ENCODE measurements at places on chromosomes 1 and 21. TPM values are rescaled to one million over a fixed set of nuclear protein-coding genes. Genes with fewer than 3 reads are reported as not detected.

DNA sequence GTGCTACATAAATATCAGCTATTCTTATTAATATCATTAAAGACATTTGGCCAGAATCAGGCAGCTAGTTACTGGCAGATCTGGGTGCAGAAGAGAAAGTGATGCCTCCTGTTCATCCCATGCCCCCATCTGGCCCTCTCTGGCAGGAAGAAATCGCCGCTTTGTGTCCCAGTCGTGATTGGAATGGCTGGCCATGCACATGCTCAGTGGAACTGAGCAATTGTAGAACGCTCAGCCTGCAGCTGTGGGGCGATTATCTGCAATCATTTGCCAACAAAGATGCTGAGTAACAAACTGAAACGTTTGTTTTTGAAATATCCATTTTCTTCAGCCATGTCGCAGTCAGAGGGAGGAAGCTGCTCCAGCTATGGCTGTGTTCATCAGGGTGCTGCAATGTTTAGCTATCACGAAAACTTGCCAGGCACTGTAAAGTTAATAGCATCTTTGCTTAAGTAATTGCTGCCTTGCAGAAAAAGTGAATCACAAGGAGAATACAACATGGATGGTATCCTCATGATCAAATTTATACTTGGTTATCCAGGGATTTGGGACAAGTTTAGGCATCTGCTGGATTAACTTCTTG is 36.5 kb downstream of the NGF start:
- no peak overlapping the region for H3K4me3 ChIP-seq
- no peaks in the 10 kb centered on the region for H3K27me3 ChIP-seq
- no peak overlapping the region for H3K27ac ChIP-seq
- DNase-seq = no peak

- no peak overlapping the region for H3K4me3 ChIP-seq
- no peaks in the 10 kb centered on the region for H3K36me3 ChIP-seq
- H3K27ac ChIP-seq = no peak overlapping the region
- peaks cover 26% of the 10 kb centered on the region for H3K27me3 ChIP-seq
Measured at GRCh38 chr21:42097860-42098454, 26.8 kb downstream of the UMODL1 start.

DNA sequence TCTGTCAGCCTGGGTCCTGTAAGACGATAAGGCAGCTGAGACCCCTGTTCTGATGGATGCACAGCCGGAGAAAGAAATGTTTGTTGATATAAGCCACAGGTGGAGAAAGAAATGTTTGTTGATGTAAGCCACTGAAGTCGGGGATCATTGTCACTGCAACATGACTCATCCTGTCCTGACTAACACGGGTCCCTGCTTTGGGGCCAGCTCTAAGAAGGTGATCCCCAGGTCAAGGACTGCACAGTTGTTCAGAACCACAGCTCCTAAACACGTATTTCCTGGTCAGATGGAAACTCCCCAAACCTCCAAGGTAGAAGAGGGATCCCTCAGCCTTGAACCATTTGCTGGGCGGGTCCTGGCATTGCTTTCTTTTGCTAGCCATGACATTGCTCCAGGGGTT is 86.4 kb upstream of the IGSF21 start:
- no peaks in the 10 kb centered on the region for H3K27me3 ChIP-seq
- H3K4me1 ChIP-seq = no peaks in the 10 kb centered on the region
- no peak for DNase-seq
- no peaks in the 10 kb centered on the region for H3K36me3 ChIP-seq

- no peaks in the 10 kb centered on the region for H3K27me3 ChIP-seq
- H3K4me1 ChIP-seq = no peaks in the 10 kb centered on the region
- no peak overlapping the region for H3K27ac ChIP-seq
- H3K4me3 ChIP-seq = no peak overlapping the region
Measured at GRCh38 chr1:84773195-84773594, 82.9 kb upstream of the SSX2IP start.

Gene TRIM33
- total RNA-seq = 42.2 TPM

GRCh38 chr21:17466166-17466565 is 46.7 kb upstream of the CXADR start:
- H3K4me3 ChIP-seq = no peak overlapping the region
- H3K4me1 ChIP-seq = peaks cover 78% of the 10 kb centered on the region
- DNase-seq = peak; percentile 51
- peak overlapping the region; percentile 52 for H3K27ac ChIP-seq
- H3K27me3 ChIP-seq = no peaks in the 10 kb centered on the region
- H3K36me3 ChIP-seq = no peaks in the 10 kb centered on the region

GRCh38 chr1:30284226-30284625 is 439.2 kb downstream of the MATN1 start:
- no peaks in the 10 kb centered on the region for H3K36me3 ChIP-seq
- H3K4me3 ChIP-seq = no peak overlapping the region
- no peaks in the 10 kb centered on the region for H3K27me3 ChIP-seq
- DNase-seq = no peak
- no peaks in the 10 kb centered on the region for H3K4me1 ChIP-seq
- no peak overlapping the region for H3K27ac ChIP-seq

GRCh38 chr1:173411835-173412742 is 65.0 kb upstream of the PRDX6 start:
- no peak for DNase-seq
- H3K36me3 ChIP-seq = peaks cover 5% of the 10 kb centered on the region
- H3K27ac ChIP-seq = no peak overlapping the region
- H3K4me1 ChIP-seq = no peaks in the 10 kb centered on the region
- H3K4me3 ChIP-seq = no peak overlapping the region
- H3K27me3 ChIP-seq = no peaks in the 10 kb centered on the region

- DNase-seq = peak; percentile 39
- no peak overlapping the region for H3K27ac ChIP-seq
- H3K27me3 ChIP-seq = no peaks in the 10 kb centered on the region
- no peak overlapping the region for H3K4me3 ChIP-seq
- no peaks in the 10 kb centered on the region for H3K4me1 ChIP-seq
Measured at GRCh38 chr1:167401260-167401873, 117.0 kb downstream of the CD247 start.

GRCh38 chr1:151936653-151937052 is 27.3 kb upstream of the THEM4 start:
- H3K4me3 ChIP-seq = no peak overlapping the region
- H3K4me1 ChIP-seq = peaks cover 12% of the 10 kb centered on the region
- H3K36me3 ChIP-seq = no peaks in the 10 kb centered on the region

Gene TSACC
- 2.6 TPM for total RNA-seq

GRCh38 chr1:180680558-180681144 is 48.8 kb downstream of the XPR1 start:
- H3K27ac ChIP-seq = no peak overlapping the region
- H3K36me3 ChIP-seq = no peaks in the 10 kb centered on the region
- no peaks in the 10 kb centered on the region for H3K27me3 ChIP-seq

- no peak for DNase-seq
- no peak overlapping the region for H3K27ac ChIP-seq
- no peaks in the 10 kb centered on the region for H3K27me3 ChIP-seq
Measured at GRCh38 chr1:240468656-240469055, 143.3 kb downstream of the GREM2 start.
